ENCODE measurements at places on chromosomes 13 and 19.
A peak's percentile ranks its signal among the peaks of the same experiment; 100 is the strongest.

- DNase-seq = peak; percentile 36
Measured at GRCh38 chr13:113591750-113592149, 7.2 kb downstream of the TFDP1 start.

- no peak for DNase-seq
Measured at GRCh38 chr13:33556828-33557227, 261.1 kb upstream of the RFC3 start.

- no peak for DNase-seq
Measured at GRCh38 chr13:31849206-31849605, 109.9 kb downstream of the RXFP2 start.

DNA sequence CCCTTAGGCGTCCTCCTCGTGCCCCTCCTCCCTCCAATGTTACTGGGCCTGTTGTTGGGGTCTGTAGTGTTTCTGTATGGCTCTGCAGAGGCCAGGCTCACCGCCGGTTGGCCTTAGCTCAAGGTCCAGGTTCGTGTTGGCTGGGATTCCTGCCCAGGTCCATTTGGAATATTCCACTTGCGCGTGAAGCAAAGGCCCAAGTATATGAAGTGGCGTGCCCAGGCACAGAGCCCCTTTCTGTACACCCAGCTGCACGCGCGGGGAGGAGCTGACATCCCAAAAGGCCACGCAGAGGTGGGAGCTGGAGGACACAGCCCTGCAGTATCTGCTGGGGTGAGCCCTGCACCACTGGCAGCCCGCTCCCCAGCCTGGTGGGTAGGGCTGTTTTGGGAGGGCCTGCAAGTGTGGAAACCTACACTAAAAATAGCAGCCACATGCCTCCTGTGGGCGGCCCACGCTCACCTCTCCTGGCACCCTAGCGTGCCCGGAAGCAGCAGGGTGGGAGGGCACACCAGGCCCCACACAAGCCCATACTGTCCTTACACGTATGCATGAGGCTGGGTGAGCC, 30.2 kb downstream of the CRTC1 start:
- no peak for DNase-seq

DNA sequence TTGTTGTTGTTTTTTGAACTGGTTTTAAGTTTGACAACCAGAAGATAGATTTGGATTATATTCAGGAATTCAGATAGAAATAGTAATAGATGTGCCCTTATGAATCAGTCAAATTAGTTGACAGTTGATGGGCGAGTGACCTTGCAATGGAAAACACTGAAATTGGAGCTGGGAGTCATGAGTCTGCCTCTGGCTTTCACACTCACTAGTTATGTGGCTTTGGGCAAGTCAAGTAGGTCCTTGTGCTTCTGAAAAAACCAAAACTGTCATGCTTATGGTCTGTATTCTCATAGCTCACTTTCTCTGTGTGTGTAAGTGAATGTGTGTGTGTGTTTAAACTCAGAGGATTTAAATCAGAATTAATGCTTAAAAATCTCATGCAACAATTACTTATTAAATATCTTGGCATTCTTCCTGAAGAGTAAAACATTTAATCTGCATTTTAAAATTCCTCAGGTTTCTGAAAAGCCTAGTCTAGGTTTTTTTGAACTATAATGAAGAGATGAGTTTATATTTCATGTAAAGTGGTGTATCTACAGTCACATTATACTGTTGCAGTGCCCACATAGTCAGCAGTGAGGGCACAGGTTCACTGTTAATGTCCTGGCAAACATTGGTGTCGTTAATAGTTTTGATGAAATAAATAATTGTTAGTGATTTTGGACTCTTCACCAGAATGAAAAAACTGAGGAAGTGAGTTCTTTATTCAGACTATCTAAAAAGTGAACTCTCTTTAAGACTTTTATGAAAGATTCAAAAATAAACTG, 32.5 kb downstream of the UCHL3 start:
- DNase-seq = no peak

GRCh38 chr19:47720669-47721422, 7.6 kb downstream of the EHD2 start:
- no peak for DNase-seq

- DNase-seq = no peak
Measured at GRCh38 chr19:35363711-35364425, 5.6 kb downstream of the FFAR3 start.

- no peak for DNase-seq
Measured at GRCh38 chr13:113902986-113903775, 39.3 kb upstream of the GAS6 start.

- DNase-seq = no peak
Measured at GRCh38 chr13:39527961-39528660, 74.9 kb downstream of the LHFPL6 start.

- no peak for DNase-seq
Measured at GRCh38 chr19:53872762-53873161, 5.1 kb downstream of the MYADM start.

DNA sequence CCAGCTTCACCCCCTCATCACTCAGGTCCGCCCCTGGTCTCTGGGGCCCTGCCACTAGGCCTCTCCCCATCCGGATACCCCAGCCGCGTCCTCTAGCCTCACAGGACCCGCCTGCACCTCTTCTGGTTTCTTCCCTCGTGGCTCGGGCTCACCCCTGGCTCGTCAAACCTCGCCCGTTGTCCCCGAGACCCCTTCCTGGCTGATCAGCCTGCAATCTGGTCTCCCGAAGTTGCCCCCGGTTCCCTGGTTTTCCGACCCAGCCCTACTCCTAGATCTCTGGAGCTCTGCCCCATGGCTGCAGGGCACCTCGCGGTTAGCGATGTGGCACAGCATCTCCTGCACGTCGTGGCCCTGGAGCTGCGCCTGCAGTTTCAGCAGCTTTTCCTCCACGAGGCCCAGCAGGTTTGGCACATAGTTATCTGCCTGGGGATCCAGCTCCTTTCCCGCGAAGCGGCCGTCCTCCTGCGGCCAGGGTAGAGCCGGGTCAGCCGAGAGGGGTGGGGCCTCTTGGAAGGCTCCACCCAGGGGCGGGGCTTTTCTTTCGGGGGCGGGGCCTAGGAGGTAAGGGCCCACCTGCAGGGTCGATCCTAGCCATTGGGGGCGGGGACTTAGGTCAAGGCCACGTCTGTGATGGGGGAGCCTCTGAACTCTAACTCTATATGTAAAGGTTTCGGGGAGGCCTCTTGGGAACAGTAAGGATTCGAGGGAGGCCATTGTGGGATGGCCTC, 2.4 kb upstream of the RGL3 start:
- DNase-seq = peak; percentile 62

DNA sequence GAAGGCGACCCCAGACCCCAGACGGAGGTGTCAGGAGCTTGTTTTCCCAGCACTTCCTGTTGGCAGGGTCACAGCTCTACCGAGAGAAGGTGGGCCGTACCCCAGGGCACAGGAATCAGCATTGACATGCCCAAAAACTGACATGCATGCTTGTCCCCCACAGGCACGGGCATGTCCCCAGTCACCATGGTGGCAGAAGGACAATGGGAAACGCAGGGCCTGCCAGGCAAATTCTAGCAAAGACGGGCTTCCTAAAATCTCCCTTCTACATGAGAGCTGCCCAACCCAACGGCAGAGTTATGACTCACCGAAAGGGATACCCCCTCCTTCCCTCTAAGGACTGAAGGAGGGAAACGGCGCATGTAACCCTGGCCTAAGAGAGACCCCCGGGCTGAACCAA, 18.5 kb downstream of the TSHZ3 start:
- no peak for DNase-seq

GRCh38 chr19:12777217-12778016, 2.1 kb upstream of the HOOK2 start:
- peak; percentile 89 for DNase-seq

DNA sequence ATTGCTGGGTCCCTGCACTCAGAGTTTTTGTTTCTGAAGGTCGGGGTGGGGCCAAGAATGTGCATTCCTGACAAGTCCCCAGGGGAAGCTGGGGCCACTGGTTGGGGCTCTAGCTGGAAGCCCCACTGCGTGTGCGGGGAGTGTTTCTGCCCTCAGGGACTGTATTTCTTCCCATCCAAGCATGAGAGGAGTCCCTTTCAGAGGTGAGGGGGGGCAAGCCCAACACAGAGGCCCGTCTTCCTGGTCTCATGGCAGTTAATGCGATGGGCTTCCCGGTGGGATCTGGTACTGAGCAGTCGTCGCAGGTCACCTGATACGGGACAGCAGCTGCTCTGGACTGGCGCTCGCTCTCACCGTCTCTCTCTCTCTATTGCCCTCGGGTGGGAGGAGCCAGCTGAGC, 50.4 kb downstream of the GPR12 start:
- DNase-seq = no peak

DNA sequence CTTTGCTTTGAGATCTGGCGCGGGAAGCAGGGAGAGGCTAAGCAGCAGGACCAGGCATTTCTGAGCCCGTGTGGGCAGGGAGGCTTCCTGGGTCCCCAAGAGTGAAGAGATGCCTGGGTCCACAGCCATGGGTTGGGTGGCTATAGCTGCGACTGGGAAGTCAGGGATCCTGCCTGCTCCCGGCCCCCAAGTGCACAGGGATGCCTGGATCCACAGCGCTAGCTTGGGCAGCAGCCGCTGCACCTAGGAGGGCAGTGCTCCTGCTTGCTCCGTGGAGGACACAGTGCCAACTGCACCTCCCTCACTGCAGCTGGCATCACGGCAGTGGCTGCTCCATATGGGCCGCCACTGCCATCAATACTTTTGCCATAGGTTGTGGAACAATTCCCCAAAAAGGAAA, 384.7 kb downstream of the PCDH9 start:
- no peak for DNase-seq

DNA sequence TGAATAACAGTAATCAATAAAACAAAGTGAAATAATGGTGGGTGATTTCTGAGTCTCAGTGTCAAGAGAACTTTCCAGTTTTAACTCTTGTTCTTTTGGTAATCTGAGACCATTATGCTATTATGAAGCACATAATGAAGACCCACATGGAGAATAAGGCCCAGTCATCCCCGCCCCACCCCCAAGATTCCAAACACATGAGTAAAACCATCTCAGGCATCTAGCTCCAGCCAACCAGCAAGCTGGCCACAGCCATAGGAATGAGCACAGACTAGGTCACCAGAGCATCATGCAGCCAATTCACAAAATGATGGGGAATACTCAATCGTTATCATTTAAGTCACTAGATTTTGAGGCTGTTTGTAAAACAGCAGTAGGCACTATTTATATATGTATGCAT, 1769.0 kb upstream of the PCDH20 start:
- no peak for DNase-seq

- no peak for DNase-seq
Measured at GRCh38 chr13:101739382-101740178, 287.1 kb downstream of the ITGBL1 start.

- DNase-seq = no peak
Measured at GRCh38 chr19:42351079-42351735, 25.8 kb downstream of the MEGF8 start.

DNA sequence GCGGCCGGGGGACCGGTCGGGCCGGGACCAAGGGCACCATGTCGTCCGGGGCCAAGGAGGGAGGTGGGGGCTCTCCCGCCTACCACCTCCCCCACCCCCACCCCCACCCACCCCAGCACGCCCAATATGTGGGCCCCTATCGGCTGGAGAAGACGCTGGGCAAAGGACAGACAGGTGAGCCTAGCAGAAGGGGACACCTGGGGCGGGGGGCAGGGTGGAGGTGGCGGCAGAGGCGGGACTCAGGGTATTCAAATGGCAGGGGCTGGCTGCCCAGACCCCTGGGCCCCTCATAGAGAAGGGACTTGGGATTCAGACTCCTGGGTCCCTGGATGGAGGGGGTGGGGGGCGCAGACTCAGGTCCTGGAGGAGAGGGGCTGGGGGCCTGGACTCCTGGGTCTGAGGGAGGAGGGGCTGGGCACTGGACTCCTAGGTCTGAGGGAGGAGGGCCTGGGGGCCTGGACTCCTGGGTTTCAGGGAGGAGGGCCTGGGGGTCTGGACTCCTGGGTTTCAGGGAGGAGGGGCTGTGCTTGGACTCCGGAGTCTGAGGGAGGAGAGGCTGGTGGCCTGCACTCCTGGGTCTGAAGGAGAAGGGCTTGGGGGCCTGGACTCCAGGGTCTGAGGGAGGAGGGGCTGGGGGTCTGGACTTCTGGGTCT, 735 bp downstream of the BRSK1 start:
- no peak for DNase-seq

- DNase-seq = no peak
Measured at GRCh38 chr13:73411067-73411809, 352.4 kb downstream of the KLF5 start.

GRCh38 chr19:2423071-2423914, 4.1 kb downstream of the TIMM13 start:
- DNase-seq = no peak

GRCh38 chr13:27177852-27178251, 6.2 kb upstream of the USP12 start:
- no peak for DNase-seq

All from erythroblast (primary cell).